ENCODE measurements at places on chromosomes 7 and 10. TPM values are rescaled to one million over a fixed set of nuclear protein-coding genes. Genes with fewer than 3 reads are reported as not detected.

DNA sequence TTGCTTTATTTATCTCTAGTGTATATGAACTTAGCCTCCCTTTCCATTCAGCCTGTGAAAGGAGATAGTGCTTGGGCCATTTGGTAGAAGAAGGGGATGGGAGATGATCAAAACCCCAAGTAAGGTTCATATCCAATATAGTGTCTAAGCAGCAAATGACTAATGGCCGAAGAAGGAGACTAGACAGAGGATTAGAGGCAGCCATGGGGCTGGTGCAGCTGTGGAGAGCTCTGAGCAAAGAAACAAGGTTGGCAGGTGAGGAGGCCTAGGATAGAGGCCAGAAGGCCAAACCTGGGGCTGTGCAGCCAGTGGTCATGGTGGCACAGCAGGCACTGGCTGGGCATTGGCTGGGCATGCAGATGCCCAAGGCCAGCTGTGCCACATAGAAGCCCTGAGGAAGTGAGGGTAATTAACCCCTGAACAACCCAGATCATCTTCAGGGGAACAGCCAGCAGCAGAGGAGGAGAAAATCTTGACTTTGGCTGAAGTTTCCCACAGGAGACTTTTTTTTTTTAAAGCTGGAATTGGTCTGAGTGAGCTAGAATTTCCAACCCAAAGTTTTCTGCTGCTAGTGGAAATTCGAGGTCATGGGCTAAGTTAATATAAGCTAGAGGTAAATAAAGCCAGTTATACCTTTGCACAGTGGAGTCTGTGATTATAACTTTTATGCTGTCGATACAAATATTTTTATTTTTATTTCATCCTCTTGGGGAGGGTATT lies 10.3 kb upstream of the CPA1 start:
- H3K27me3 ChIP-seq = no peaks in the 10 kb centered on the region
- peaks cover 53% of the 10 kb centered on the region for H3K4me1 ChIP-seq
- no peaks in the 10 kb centered on the region for H3K36me3 ChIP-seq
- H3K27ac ChIP-seq = no peak overlapping the region
- H3K4me3 ChIP-seq = no peak overlapping the region

DNA sequence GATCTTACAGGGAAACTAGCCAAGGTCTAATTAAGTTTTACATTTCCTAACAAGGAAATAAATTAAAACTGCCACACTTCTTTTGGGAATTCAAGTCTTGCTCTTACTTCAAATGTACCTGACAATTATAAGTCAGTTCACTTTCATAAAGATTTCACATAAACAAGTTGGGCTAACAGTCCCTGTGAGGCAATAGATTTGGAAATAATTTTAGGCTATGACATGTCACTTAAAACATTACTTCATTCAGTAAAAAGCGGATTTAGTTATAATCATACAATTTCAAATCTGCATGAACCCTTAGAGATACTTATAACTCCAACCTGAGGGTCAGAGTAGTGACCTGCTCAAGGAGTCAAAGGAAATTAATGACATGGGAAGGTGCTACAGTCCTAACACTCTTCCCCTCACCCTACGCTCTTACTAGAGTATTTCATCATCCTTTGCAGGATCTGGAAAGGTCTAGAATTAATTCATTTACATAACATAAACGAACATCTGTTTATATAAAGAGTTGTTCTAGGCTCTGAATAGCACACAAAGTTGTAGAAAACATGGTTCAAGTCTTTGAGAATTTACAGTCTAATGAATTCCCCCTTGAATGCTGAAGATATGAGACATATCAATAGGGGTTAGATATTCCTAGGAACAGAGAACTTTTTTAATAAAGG lies 32.3 kb upstream of the DNAJB12 start:
- H3K27me3 ChIP-seq = no peaks in the 10 kb centered on the region
- H3K36me3 ChIP-seq = no peaks in the 10 kb centered on the region
- H3K4me3 ChIP-seq = no peak overlapping the region
- no peaks in the 10 kb centered on the region for H3K4me1 ChIP-seq
- H3K27ac ChIP-seq = no peak overlapping the region

- no peaks in the 10 kb centered on the region for H3K4me1 ChIP-seq
- no peak for DNase-seq
- no peak overlapping the region for H3K4me3 ChIP-seq
- H3K27me3 ChIP-seq = no peaks in the 10 kb centered on the region
- H3K27ac ChIP-seq = no peak overlapping the region
Measured at GRCh38 chr10:125859128-125859817, 21.8 kb downstream of the DHX32 start.

SLC35G1 gene
- 3.4 TPM for total RNA-seq

DNA sequence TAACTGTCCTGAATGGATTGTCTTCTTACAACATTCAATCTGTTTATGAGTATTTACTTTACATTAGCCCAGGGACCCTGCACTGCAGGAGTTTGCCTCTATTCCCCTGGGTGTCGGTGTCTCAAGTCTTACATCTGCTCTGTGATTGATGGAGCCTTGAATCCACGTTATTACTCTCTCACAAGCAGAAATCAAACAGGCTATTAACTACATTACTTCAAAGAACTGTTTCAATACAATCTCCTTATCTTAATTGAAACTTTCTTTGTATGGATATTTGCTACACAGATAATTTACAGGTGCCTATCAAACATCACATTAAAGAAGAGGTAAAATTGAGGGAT lies 3.1 kb upstream of the ARID5B start:
- H3K4me1 ChIP-seq = peaks cover 28% of the 10 kb centered on the region
- no peak overlapping the region for H3K4me3 ChIP-seq
- DNase-seq = no peak
- no peaks in the 10 kb centered on the region for H3K27me3 ChIP-seq

DNA sequence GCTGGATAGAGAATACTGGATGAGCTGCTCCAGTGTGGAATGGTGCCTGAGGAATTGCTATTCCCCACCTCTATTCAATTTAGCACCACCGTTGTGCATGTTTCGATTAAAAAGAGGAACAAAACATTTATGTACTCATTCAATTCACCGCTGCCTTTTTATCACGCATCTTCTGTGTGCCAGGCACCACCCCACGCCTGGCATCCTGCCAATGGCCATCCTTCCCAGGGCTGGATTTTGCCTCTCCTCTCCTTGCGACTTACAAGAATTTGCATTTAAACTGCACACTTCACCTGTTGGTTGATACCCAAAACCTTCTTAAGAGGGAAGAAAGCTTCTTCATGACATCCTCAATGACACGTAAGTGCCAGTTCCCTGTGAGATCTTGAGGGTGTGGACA lies 110.2 kb upstream of the DPP6 start:
- H3K4me1 ChIP-seq = no peaks in the 10 kb centered on the region
- H3K27ac ChIP-seq = no peak overlapping the region
- H3K4me3 ChIP-seq = no peak overlapping the region
- DNase-seq = no peak
- H3K36me3 ChIP-seq = no peaks in the 10 kb centered on the region

ZNF467 gene
- total RNA-seq = 13.3 TPM

GRCh38 chr10:84706431-84706830 lies 378.0 kb downstream of the CCSER2 start:
- no peak overlapping the region for H3K27ac ChIP-seq
- H3K27me3 ChIP-seq = no peaks in the 10 kb centered on the region
- DNase-seq = no peak
- no peak overlapping the region for H3K4me3 ChIP-seq

GRCh38 chr7:121404348-121404747 lies 8.2 kb upstream of the FAM3C start:
- H3K4me1 ChIP-seq = no peaks in the 10 kb centered on the region
- H3K36me3 ChIP-seq = no peaks in the 10 kb centered on the region
- no peak for DNase-seq
- H3K27ac ChIP-seq = no peak overlapping the region
- H3K4me3 ChIP-seq = no peak overlapping the region

DNA sequence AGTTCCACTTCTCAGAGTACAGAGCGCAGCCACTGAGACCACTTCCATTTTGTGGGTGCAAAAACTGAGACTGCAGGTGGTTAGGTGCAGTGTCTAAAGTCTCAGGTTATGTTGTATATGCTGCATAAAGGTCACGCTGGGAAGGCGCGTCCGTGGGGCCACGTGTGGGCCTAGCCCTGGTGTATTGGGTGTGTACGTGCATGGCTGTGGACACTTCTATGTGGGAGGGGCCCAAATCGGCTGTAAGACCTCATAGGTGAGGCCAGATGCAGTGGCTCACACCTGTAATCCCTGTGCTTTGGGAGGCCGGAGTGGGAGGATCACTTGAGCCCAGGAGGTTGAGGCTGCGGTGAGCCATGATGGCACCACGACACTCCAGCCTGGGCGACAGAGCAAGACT lies 37.7 kb downstream of the GRID2IP start:
- no peaks in the 10 kb centered on the region for H3K36me3 ChIP-seq
- no peak for DNase-seq
- no peak overlapping the region for H3K27ac ChIP-seq
- H3K4me1 ChIP-seq = peaks cover 5% of the 10 kb centered on the region
- H3K27me3 ChIP-seq = no peaks in the 10 kb centered on the region
- no peak overlapping the region for H3K4me3 ChIP-seq

CYP2C8 gene
- total RNA-seq = not detected

BRI3 gene
- 68.5 TPM for total RNA-seq

DNA sequence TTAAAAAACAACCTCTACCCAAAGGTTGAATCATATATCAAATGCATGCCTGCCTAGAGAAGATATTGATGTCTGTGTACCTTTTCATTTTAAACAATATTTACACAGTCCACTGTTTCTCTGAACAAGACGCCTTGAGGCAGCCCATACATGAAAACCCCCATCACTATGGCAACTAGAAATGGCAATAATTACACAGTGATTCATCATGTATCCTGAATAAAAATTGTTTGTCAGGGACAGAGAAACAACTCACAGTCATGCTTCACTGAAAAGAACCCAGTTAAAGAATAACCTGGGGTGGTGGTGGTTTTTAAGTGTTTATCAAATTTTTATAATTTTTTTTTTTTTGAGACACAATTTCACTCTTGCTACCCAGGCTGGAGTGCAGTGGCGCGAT lies 19.7 kb downstream of the DNAJC12 start:
- no peaks in the 10 kb centered on the region for H3K36me3 ChIP-seq
- H3K27ac ChIP-seq = no peak overlapping the region
- H3K27me3 ChIP-seq = no peaks in the 10 kb centered on the region
- no peak for DNase-seq
- no peaks in the 10 kb centered on the region for H3K4me1 ChIP-seq

- no peak overlapping the region for H3K4me3 ChIP-seq
- H3K36me3 ChIP-seq = no peaks in the 10 kb centered on the region
- H3K27ac ChIP-seq = no peak overlapping the region
- no peaks in the 10 kb centered on the region for H3K4me1 ChIP-seq
Measured at GRCh38 chr10:50260791-50261281, 9.5 kb upstream of the ASAH2 start.

PDGFA gene
- total RNA-seq = 31.2 TPM

GRCh38 chr7:141675436-141676215 lies 26.3 kb downstream of the DENND11 start:
- DNase-seq = no peak
- peaks cover 18% of the 10 kb centered on the region for H3K36me3 ChIP-seq
- no peak overlapping the region for H3K27ac ChIP-seq

VSIR gene
- total RNA-seq = 96.5 TPM

DNA sequence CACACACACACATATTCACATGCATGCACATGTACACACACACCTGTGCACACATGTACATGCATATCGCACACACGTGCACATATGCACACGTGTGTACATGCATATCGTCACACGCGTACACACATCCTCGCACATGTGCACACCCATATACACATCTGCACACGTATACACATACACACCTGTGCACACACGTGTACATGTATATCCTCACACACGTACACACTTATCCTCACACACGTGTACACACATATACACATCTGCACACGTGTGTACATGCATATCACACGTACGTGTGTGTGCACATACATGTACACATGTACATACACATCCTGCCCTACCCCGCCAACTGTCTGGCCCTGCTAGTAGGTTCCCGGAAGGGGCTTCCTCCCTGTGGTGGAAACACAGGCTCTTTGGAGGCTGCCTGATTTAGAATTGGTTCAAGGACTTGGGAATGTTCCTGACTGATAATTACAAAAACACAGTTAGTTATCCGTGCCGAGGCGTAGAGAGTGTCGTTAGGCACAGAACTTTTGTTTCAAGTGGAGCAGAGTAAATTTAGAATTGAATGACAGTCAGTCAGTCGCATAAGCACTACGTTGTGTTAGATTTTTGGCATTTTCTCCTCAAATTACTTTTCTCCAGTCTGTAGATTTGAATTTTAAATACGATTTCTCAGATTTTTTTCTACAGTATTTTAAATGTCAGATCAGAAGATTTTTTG lies 18.5 kb upstream of the PRKAR1B start:
- no peak overlapping the region for H3K4me3 ChIP-seq
- peaks cover 12% of the 10 kb centered on the region for H3K36me3 ChIP-seq
- H3K27ac ChIP-seq = no peak overlapping the region
- H3K4me1 ChIP-seq = no peaks in the 10 kb centered on the region
- no peak for DNase-seq

GRCh38 chr7:91494450-91494849 lies 230.2 kb downstream of the FZD1 start:
- no peaks in the 10 kb centered on the region for H3K27me3 ChIP-seq
- H3K4me3 ChIP-seq = no peak overlapping the region
- H3K36me3 ChIP-seq = no peaks in the 10 kb centered on the region
- no peak overlapping the region for H3K27ac ChIP-seq

GRCh38 chr10:98916526-98917125 lies 319.0 kb downstream of the HPSE2 start:
- no peaks in the 10 kb centered on the region for H3K36me3 ChIP-seq
- no peak overlapping the region for H3K4me3 ChIP-seq
- peak overlapping the region; percentile 19 for H3K27ac ChIP-seq

DNA sequence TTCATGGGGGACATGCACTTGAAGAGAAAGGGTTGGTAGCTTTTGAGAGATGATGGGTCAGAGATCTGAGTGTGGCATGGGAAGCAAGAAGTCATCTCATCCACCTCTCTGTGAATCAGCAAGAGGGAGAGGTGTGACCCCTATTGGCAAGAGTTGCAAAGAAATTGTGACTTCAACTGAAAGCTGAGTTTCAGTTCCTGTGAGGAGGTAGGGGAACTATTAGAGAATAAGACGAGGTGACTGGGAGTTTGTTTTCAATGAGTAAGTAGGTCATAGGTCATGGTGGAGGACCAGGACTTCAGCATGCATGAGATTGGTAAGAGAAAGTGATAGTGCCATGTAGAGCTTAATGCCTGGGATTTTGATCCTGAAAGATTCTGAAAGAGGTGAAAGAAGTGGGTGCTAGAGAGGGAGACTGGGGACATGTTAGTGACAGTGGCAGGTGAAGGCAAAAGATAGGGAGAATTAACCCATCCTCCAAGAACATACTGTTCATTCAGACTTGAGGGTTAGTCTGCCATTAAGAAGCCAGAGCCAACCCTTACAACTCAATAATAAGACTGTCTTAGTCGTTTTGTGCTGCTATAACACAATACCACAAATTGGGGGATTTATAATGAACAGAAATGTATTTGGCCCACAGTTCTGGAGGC lies 75.5 kb upstream of the CAPZA2 start:
- peaks cover 3% of the 10 kb centered on the region for H3K4me1 ChIP-seq
- no peaks in the 10 kb centered on the region for H3K36me3 ChIP-seq
- no peak overlapping the region for H3K27ac ChIP-seq
- DNase-seq = no peak
- no peaks in the 10 kb centered on the region for H3K27me3 ChIP-seq
- H3K4me3 ChIP-seq = no peak overlapping the region

FOXP2 gene
- 29.7 TPM for total RNA-seq

TEX47 gene
- total RNA-seq = not detected

Data from vagina (tissue), 2 donors.